NCI-H1436 treated with DMSO at 0.1 percent for 48 hours (cell line): ENCODE measurements at places on chromosomes 5 and 9.

DNA sequence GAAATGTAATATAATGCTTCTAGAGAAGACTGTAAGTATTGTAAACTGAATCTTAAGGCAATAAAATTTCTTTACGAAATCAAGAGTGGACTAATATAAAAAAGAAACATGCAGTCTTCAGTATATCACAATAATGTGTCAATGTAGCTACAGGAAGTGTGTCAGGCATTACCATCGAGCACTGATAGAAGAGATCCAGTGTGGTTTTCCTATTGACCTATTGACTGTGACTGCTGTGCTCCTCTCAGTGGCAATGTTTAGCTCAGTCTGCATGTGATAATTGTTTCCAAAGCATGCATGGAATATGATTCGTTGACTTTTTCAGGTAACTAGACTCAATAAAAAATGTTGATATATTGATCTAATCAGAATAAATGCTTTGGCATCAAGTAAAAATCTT lies 20.3 kb upstream of the PCSK1 start:
- DNase-seq: no peak

- DNase-seq: no peak
Observed at GRCh38 chr9:18824095-18824666, 208.8 kb downstream of the SAXO1 start.

- no peak for DNase-seq
Observed at GRCh38 chr5:79107020-79107796, 4.4 kb upstream of the BHMT start.

DNA sequence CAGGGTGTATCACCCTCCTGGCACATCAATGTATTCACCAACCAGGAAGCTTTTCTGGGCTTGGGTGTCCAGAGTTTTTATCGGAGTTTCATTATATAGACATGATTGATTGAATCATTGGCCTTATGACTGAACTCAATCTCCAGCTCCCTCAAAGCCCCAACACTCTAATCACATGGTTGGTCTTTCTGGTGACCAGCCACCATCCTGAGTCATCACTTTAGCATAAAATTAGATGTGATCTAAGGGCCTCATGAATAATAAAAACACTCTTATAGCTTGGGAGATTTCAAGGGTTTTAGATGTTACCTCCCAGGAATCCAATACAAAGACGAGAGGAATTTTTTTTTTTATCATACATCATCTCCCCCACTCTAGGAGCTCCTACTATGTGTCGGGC lies 7.7 kb upstream of the PBX3 start:
- no peak for DNase-seq

- DNase-seq: no peak
Observed at GRCh38 chr5:38373743-38374142, 115.4 kb downstream of the EGFLAM start.

- no peak for DNase-seq
Observed at GRCh38 chr5:192970-193831, 1.9 kb downstream of the LRRC14B start.
